ENCODE measurements at places on chromosomes 13 and 19.

DNA sequence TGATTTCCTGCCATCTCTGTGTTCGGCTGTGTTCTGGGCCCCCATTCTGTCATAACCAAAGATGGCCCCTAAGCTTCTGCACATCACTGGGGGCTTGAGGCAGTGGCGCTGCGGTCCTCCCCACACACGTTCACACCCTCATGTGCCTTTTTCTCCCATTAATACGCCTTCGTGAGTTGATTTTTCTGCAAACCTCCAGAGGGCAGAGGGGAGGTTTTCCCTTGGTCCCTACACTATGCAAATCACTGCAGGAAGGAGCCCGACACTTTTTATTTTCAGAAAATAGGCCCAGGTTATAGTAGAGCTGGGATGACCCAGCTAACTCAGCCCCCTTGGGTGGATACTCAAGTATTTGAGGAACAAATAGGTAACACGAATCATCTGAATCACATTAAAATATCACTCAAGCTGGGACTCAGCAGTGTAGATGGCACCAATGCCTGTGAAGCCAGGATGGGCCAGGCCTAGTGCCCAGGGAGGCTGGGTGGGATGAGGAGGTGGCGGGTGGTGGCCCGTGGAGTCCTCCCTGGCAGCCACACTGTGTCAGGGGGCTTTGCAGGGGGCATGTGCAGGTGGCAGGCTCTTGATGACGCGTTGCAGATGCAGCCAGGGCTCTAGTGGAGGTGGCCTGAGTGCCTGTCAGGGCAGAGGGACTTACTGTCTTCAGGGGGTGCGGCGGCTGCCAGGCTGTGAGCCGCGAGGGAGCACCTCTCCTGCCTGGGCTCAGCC is 234.3 kb downstream of the TEX29 start:
- DNase-seq: no peak

DNA sequence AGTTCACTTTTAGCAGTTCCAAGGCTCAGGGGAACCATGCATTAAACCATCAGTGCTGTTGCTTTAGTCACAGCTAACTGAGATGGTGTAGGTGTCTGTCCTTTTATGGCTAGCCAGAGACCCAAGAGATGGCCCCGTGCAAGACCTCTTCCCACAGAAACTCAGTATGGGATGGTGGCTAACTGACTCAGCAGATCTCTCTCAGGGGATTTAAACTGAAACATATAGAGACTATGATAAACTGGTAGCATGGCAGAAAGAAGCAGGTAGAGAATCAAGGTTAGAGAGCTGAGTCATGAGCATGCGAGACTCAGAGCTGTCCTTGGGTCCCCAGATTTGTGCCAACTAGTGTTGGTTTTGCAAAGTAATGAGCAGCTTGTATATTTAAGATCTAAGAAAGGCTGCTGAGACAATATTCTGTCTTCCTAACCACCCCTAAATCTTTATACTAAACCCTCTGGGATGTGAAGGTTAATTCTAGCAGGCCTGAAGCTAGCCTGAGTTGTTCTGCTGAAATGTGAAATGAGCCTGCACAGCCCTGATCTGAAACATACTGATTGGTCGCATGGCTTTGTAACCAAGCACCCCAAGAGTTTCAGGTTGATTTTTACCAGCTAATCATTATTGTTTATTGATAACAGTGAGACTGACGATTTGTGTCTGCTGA is 6.5 kb upstream of the SCEL start:
- DNase-seq: no peak

DNA sequence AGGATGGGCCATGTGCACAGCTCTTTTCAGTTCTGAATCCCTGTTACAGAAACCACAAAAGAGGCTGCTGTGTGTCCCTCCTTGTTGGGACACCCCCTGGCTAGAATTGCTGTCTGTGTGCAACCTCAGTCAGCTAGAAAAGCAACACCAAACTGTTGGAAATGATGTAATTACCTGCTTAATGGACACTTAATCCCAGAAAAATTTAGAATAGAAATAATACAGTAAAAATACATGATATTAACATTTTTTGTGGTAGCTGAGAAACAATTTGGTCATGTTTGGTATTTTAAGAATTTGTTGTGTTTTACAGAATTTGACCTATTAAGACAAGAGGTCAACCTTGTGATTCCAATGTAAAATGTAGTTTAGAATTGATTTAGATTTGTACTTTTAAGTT is 46.8 kb downstream of the FAM124A start:
- DNase-seq: no peak

DNA sequence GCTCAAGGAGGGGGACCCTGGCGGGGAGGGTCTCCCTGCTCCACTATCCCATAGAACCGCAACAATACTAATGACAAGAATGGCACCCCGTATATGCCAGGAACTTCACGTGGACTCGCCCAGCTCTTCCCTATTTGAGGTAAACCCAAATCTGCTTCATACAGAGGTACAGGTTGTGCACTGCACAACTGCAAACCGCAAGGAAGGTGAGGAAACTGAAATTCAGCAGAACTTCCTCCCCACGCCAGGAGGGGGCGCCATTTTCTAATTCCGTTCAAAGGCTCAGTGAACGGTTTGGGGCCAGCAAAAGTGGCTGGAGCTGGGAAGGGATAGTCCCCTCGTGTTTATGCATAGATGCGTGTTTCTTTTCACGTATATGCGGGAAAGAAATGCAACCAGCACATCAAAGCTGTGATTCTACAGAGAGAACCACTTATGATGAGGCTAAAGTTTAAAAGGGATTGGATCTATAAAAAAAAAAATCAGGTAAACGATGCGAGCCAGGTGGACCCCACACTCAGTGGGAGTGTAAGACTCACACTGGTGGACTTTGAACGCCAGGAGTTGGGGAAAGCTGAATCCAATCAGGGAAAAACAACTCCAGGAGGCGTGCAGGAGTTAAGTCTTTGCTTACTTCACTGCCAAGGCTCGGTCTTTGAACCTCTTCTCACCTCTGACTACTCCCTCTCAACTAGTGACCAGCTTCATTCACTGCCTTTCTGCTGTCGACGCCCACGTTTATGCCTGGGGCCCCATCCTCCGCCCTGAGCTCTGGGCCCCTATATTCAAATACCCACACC is 20.3 kb downstream of the C19orf81 start:
- DNase-seq: peak; percentile 43
